ENCODE measurements at places on chromosomes 7 and 10.

- no peak for DNase-seq
Measured at GRCh38 chr10:12541446-12542067, 192.2 kb downstream of the CAMK1D start.

- DNase-seq, result no peak
Measured at GRCh38 chr10:15491856-15492642, 121.0 kb upstream of the FAM171A1 start.

DNA sequence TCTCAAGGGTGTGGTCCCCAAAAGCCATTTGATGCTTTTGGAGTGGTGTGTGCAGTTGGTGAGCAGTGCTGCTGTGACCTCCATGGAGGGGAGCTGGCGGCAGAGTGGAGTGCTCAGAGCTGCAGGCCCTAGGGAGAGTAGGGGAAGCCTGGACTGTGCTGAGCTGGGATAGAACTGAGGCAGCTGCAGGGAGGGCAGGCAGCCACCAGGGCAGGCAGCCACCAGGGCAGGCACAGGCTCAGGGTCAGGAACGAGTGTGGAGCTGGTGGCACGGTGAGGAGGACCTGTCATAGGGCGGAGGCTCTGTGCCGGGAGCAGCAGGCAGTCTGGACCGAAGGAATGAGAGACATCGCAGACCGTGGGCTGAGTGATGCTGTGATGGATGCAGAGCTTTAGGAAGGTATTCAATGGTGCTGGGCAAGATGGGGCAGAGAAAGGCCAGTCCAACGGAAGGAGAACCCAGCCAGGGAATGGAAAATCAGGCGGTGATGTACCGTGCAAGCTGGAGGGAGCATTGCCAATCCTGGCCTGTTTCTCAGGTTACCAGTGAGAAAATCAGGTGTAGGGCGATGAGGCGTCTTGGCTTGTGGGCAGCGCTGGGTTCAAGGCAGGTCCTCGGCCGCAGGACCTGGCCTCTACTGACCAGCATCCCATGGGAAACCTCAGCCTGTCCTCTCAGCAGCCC, 152.6 kb downstream of the CAMK1D start:
- DNase-seq, result no peak

DNA sequence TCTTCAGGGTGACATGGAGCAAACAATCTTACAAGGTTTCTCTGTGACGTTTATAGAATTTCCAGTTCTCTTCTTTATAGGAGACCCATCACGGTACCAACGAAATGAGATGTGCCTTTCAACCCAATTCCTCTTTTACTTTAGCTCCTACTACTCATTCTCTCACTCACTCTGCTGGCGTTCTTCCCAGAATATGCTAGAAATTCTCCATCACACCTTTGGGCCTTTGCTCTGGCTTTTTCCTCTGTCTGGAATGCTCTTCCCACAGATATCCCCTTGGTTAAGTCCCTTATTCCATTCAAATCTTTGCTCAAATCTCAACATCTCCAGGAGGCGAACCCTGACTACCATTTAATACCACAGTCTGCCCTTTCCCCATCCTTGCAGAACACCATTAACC, 39.0 kb downstream of the SEMA3C start:
- DNase-seq, result no peak

DNA sequence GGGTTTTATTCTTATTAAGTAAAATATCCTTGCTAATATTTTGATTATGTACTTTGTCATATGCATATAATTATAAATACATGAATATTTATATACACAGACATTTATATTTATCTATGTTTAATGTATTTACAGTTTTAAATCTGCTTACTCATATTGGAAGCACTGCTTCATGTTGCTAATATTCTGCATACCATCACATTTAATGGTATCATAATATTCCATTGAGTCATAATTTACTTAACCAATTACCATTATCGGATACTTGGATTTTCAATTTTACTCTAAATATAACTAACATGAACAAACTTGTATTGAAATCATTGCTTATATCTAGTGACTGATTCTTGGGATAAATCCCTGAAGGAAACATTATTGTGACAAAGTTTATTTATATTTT, 155.2 kb downstream of the MBL2 start:
- DNase-seq, result no peak

- no peak for DNase-seq
Measured at GRCh38 chr7:157299317-157299612, 37.5 kb upstream of the DNAJB6 start.

DNA sequence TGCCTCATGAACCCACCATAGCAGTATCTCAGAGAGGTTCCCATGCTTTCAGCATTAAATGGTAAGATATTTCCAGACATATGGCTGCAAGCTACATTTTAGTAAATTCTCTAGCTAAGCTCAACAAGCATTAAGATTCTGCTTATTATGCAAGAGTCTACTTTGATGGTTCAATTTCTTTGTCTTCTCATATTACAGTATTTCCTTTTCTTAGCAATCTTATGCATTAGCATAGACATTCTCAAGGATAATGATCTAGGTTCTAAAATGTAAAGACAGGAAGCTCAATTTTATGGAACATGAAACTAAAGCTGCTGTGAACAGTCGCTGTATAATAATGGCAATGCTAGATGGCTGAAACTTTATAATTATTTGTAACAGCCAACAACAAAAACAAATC, 39.2 kb downstream of the MEOX2 start:
- DNase-seq, result no peak

DNA sequence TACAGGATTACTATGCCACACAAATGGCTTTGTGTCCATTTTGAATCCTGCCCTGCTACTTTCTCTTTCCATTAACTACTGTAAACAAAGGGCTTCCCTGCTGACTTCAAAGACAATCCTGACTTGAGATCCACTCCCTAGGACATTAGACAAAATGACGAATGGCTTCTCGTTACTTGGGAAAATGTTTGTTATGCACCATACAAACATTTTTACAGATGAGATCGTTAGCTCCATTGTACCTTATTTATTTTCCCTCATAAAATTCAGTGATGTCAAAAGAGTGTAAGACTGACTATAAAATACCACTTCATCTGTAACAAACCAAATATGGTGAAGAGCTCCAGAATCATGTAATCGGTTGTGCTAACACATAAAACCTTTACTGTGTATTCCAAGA, 121.8 kb downstream of the CD36 start:
- no peak for DNase-seq

DNA sequence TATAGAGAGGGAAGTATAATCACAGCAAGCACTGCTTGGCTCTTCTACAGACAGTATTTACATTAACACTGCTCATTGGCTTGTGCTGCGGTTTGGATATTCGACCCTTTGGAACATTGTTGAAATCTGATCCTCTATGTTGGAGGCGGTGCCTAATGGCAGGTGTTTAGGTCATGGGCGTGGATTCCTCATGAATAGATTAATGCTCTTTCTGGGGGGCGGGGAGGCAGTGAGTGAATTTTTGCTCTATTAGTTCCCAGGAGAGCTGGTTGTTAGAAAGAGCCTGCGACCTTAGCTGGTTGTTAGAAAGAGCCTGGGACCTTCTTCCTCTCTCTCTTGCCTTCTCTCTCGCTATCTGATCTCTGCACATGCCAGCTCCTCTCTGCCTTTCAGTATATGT, 77.3 kb upstream of the SVIL start:
- DNase-seq, result no peak
